ENCODE measurements at places on chromosomes 3 and 15. TPM values are rescaled to one million over a fixed set of nuclear protein-coding genes. Genes with fewer than 3 reads are reported as not detected.
A peak's percentile ranks its signal among the peaks of the same experiment; 100 is the strongest.

- DNase-seq, result peak; percentile 89
Measured at GRCh38 chr3:38138349-38139190, at the start of gene MYD88. MYD88 (plus strand) TSS chr3:38138661; CDS start chr3:38138701, 40 bp downstream.

DNA sequence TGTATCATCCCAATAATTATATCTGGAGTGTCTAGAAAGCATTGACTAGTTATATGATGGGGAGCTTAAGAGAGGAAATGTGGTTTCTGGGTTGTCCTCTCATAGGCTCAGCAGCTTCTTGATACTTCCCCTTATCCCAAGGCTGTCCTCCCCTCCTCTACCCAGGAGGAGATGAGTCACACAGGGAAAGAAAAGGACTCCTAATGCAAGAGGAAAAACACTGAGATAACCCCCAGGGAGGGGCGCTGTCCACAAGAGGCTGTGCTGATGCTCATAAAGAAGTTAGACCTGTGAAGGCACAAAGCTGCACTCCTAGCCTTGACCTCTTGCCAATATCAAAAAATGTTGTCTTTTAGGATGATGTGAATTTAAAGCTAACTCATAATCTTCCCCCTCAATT, 28.8 kb upstream of the GYG1 start:
- DNase-seq, result no peak

DNA sequence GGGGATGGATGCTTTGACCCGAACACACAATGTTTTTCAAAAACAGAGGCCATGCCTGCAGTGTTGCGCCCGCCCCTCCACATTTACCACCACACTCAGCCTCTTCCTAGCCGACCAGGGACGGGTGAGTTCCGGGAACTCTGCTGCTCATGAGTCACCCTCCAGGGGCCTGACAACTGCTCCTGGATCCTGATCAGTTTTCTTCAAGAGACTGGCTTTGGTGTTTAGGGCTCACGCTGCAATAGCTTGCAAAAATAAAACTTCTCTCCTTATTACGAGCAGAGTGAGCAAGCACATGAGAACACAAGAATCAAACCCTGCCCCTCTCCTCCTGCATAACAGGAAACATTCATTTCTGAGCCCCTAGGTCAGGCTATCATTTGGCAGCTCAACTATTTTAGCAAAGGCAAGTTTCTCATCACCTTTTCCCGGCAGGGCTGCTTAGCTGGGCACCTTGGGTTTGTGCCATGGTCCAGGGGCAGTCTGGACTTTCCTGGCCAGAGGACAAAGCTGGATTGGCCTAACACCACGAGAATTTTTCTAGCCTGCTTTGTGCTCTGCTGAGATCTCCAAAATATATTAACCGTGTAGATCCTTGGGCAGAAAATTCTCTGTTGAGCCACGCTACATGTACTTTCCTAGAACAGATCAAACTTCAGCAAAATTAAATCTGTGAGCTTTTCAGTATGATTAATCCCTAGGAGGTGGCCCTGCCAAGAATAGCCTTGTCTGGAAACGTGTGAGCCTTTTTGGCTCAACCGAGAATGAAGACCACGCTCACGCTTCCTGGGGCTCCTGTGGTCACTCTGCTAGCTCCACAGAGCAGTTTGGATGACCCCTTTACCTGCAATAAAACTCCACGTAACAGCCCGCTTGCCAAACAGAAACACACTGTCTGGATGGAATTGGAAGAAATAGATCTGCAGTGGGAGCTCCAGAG, 52.7 kb upstream of the SPATA12 start:
- DNase-seq, result peak; percentile 83

- no peak for DNase-seq
Measured at GRCh38 chr15:88655800-88656488, 17.1 kb downstream of the ISG20 start.

- DNase-seq, result no peak
Measured at GRCh38 chr15:40489274-40490175, 18.7 kb downstream of the CHST14 start.

GRCh38 chr15:45719490-45719889, 84.7 kb downstream of the SQOR start:
- DNase-seq, result peak; percentile 22

DNA sequence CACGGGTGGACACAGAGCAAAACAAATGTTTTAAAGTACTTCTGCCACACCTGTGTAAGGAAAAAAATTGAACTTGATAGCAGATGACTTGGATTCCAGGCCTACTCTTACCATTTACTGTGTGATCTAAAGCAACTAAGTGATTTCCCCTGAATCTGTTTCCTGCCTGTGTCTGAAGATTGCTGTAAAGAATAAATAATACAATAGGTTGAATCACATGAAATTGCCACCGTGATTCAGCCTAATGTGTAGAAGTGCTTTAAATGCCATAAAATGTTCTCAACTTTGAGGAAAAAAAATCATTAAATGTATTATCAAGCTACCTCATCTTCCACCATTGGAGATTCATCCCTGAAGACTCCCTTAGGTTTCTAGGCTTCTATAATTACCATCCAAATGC, 27.6 kb upstream of the NUDT16 start:
- no peak for DNase-seq

- DNase-seq, result peak; percentile 84
Measured at GRCh38 chr3:36944012-36944640, 728 bp downstream of the TRANK1 start.

GRCh38 chr3:158672215-158673176, at the start of gene LXN:
LXN (minus strand) TSS chr3:158672648; CDS start chr3:158672478, 170 bp downstream.
- DNase-seq, result peak; percentile 92

The FBLN2 gene
- total RNA-seq, result 257 TPM

Data from right cardiac atrium (tissue), 5 donors.